ENCODE measurements at places on chromosomes 16 and 17.

DNA sequence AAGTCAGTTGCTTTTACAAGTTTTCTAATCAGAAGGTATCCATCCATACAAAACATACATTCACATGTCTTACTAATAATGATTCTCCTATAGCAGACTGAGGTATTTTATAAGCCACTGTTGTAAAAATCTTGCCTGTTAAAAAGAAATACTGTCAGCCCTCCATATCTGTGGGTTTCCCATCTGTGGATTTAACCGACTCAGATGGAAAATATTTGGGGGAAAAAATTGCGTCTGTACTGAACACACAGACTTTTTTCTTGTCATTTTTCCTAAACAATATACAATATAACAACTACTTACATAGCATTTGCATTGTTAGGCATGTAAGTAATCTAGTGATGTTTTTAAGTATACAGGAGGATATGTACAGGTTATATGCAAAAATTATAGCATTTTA, 90.4 kb downstream of the PARN start:
- no peak for DNase-seq

DNA sequence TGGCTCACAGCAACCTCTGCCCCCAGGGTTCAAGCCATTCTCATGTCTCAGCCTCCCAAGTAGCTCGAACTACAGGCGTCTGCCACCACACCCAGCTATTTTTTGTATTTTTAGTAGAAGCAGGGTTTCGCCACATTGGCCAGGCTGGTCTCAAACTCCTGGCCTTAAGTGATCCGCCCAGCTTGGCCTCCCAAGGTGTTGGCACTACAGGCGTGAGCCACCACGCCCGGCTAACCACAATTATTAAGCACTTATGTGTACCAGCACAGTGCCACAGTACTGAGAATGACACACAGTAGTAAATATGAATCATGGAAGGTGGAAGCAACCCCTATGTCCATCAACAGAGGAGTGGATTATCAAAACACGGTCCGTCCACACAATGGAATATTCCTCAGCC, 49.8 kb downstream of the COTL1 start:
- no peak for DNase-seq

DNA sequence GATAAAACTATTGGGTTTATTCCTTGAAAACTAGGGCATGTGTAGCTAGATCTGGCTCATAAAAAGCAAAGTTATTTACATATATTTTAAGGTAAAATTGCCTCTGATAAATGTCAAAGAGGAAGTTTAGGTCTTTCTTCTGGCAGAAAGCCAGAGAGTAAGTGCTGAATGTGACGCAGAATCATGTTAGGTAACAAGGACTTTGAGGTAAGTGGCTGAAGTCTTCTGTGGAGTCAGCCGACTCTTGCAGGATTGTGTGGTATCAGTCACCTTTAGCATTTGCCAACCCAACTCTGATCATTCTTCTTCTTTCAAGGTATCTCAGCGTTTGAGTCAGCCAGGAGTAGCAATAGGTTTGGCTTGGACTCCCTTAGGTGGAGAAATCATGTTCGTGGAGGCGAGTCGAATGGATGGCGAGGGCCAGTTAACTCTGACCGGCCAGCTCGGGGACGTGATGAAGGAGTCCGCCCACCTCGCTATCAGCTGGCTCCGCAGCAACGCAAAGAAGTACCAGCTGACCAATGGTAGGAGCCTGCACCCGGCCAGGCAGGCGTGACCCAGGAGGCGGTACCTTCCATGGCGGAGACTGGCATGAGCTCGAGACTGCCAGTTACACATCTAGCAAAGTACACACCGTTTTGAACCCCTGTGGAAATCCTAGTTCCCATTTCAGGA, 37.9 kb downstream of the SIAH1 start:
- DNase-seq: no peak

GRCh38 chr17:27754549-27754948, 45.8 kb downstream of the NOS2 start:
- DNase-seq: peak; percentile 41

- DNase-seq: no peak
Measured at GRCh38 chr17:9167379-9167778, 146.1 kb downstream of the NTN1 start.

DNA sequence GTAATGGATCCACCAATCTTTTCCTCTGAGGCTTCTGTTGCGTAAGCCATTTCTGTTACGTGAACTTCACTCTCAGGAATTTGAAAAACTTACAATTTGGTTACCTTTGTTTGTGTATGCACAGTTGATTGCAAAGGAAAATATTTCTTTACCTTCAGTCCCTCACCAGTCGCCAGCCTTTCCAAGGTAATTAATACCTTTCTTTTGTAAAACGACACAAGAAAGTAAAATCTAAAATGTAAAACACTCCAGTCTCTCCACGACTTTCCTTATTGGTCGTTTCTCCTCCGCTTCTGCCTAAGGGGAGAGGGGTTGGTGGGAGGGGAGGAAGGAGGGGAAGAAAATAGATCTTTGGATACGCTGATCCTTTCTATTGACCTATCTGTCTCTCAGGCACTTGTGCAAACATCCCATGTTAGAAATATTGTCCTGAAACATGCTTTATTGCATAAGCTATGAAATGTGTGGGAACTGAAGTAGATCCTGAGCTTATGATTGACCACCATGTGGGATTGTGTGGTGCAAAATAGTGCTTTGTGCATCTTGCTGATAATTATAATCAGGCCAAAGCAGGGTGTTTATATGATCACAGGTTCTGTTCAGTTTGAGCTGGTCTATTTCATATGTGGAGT, 32.4 kb upstream of the EFCAB13 start:
- no peak for DNase-seq

DNA sequence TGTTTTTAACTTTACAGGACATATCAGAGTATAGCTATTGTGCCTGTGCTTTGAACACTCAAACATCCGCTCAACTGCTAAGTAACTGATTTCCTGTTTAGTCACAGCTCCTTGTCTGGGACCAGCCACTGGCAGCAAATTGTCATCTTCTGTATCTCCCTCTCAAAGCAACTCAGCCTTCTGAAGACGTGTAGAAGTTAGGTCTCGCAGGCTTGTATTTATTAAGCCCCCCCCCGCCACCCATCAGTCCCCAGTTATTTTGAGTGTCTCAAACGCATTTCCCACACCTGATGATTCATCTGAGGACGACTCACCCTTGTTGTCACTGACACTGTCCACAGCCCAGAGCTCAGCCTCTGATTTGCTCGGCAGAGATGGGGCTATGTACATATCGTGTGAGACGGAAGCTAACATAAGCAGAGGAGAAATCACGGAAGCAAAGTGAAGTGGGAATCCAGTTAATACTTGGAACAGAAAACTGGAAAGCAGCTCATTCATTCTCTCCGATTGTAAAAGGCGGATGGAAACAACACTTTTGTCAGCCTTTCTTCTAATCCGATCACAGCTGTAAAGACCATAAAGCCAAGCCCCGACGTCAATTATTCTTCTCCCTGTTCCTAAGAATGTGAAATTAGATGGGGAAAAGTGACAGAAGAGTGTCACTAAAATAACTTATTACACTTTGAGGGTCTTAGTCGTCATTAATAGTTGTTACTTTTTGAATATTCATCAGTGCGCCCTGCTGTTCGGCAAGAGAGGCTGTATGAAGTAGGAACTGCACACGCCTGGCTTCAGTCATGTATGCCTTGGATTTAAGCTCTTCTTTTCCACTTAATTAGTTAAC, 64.2 kb downstream of the PITPNC1 start:
- no peak for DNase-seq

- DNase-seq: no peak
Measured at GRCh38 chr16:1416521-1416941, 2.0 kb upstream of the UNKL start.

GRCh38 chr17:79340333-79341221, 266.0 kb downstream of the ENGASE start:
- no peak for DNase-seq

GRCh38 chr17:50634224-50634914, at the start of gene ABCC3:
ABCC3 (plus strand) TSS chr17:50634881; CDS start chr17:50634937, 56 bp downstream.
- no peak for DNase-seq

- DNase-seq: no peak
Measured at GRCh38 chr16:3957344-3957980, 76.9 kb upstream of the CREBBP start.

DNA sequence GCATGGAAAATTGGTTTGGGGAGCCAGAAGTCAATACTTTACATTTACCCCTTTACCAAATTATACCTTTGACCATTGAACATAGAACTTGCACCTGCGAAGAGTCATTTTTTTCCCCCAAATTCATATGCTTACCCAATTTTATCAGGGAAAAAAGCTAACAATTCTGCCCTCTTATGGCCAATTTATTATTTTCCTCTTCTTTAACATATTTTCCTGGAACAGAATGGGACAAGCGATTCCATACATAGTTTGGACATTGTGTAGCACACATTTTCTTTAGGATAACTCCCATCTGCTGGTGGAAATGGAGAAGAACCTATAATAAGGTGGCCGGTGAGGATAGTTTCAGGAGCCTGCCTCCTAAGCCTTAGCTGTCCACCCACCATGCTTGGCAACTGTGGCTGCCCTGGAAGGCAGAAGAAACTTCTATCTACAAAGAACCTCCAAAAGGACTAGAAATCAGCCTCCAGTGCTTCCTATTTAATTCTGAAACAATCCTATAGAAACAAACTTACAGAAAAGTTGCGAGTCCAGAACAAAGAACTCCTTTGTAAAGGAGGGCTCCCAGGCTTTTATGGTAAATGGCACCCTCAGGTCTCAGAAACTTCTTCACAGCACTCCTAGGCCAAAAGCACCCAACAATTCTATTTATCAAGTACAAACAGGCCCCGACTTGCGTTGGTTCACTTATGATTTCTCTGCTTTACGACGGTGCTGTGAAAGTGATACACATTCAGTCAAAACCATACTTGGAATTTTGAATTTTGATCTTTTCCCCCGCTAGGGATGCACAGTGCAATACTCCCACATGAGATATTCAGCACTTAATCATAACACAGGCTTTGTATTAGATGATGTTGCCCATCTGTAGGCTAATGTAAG, 64.1 kb upstream of the CACNG4 start:
- no peak for DNase-seq

GRCh38 chr17:1171953-1172352, 7.8 kb downstream of the ABR start:
- no peak for DNase-seq

DNA sequence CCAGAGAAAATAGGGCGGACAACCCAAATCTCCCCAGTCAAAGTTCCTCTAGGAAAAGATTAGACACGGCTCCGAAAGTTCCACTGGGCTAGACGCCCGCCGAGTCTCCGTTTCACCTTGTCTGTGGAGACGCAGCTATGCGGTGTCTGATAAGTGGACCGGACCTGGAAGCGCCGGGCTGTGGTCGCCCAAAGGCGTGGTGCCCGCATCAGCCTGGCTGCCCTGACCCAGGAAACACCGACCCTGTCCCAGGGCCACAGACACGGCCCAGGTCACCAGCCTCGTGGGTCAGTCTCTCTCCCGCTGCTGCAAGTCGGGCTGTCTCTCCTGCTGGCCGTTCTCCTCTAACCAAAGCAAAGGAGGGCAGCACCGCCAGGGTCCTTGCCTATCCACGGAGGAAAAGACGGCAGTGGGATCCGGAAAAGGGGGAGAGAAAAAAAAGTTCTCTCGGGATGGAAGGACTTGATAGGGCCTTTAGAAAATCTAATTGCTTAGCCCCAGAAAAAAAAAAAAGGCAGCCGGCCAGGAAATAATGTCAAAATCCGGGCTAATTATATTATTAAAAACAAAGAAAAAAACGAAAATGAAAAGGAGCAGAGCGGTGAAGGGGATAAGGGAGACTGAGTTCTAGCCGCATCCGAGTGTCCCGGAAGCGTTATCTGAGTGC, 13.9 kb upstream of the FOXF1 start:
- DNase-seq: no peak

GRCh38 chr17:72804949-72805707, 287.4 kb downstream of the SLC39A11 start:
- no peak for DNase-seq

GRCh38 chr16:11913425-11914079, 2.2 kb downstream of the GSPT1 start:
- no peak for DNase-seq

DNA sequence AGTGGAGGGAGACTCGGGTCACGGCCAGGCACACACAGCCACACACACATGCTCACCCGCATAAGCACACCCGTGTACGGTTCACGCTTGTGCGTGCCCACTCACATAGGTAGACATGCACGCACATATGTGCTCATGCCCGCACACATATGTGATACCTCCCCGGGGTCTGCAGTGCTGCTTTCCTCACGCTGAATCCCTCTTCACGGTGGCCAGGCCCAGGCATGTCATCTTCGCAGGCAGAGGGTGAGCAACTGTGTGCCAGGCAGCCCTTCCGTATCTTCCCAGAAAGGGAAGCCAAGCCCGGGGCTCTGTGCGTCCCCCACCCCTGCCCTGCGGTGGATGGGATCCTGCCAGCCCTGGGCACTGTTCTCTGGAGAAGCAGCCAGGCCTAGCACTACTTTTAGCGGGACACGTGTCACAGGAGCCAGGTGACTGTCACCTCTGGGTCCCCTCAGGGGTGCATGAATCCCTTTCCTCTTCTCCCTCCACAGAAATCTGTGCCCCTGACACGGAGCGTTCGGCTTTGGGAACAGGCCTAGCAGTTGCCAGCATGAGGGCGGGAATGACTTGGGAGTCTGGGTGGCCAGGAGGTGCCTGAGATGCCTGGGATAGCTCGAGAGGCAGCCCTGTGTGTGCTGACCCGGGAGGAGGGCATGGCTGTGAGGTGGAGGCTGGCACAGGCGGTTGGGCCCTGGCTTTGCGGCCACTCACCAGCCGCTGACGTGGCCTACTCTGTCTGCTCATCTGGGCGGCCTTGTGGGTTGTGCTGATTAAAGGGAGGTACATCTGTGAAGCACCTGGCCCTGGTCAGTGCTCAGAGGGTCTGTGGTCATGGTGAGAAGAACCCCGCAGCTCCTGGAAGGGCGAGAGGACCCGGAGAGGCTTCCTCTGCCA, 47.5 kb downstream of the BAIAP2 start:
- DNase-seq: no peak

- no peak for DNase-seq
Measured at GRCh38 chr17:69045646-69046045, 15.1 kb downstream of the ABCA9 start.

DNA sequence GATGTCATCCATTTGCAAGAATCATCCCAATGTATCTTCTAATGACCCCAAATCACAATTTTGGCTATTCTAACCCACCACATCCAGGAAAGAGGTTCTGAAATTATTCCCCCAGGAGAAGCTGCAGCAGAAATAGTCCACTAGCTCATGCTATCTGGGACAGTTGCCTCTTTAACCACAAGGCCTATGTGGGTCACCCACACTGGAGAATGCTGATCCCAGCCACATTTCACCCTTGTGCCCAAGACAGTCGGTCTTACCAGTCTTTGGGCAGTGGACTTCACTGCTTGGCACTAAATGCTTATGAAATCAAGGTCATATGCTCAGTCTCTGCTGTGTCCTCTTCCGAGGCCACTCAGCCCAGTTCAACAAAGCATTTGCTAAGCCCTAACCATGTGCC, 27.0 kb downstream of the ABCC12 start:
- DNase-seq: no peak

GRCh38 chr16:6947291-6947690, 385.4 kb upstream of the RBFOX1 start:
- no peak for DNase-seq

GRCh38 chr17:77869041-77869599, 89.4 kb upstream of the TNRC6C start:
- no peak for DNase-seq

Measured in coronary artery (tissue), 2 donors.